Muscle of arm (tissue), 14 donors: ENCODE measurements at places on chromosomes 11 and 22. TPM values are rescaled to one million over a fixed set of nuclear protein-coding genes. Genes with fewer than 3 reads are reported as not detected.

- no peak for DNase-seq
These were observed 51.4 kb downstream of the PKNOX2 start for GRCh38 chr11:125215976-125216375.

DNA sequence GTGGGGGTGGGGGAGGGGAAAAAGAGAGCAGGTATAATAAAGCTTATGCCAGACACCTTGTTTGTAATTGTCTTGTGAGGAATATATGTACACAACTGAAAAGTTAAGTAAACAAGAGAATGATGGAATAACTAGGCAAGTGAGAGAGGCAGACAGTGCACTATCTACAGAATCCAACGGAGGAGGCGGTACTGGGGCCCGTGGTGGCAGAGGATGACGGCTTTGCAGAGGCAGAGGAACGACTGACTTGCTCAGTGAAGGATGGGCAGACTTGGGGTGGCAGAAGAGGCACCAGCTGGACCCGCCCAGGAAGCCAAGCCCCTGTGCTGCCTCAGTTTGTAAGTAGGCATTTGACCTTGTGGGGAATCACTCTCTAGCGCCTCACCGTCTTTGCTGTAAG is 297.6 kb downstream of the ST3GAL4 start:
- DNase-seq, result no peak

DNA sequence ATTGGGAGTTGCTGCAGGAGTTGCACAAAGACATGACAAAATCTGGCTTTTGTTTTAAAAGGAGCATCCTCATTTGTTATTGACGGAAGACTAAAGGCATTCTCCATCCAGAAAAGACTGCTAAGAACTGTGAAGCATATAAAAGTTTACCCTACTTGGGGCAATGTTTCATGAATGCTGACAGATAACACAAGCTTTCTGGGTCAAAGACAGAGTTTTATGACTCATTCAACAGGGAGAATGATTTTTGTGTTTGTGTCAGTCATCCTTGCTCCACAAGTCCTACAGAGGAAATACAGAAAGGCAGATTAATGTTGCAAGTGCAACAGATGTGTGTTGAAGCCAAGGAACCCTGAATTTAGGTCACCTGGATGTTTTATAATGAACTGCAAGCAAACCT is 2.5 kb downstream of the GLYATL1 start:
- DNase-seq, result no peak

The C1QTNF4 gene
- polyA plus RNA-seq, result 4.3 TPM

The FGF19 gene
- 1.5 TPM for polyA plus RNA-seq

The THY1 gene
- polyA plus RNA-seq, result 98.7 TPM

The APOL6 gene
- 2.1 TPM for polyA plus RNA-seq

The MPZL3 gene
- 2.9 TPM for polyA plus RNA-seq
